Activated naive CD4-positive, alpha-beta T cell treated with Interleukin-2 at 50 U/mL for 16 hours (primary cell): ENCODE measurements at places on chromosomes 11 and 22.

GRCh38 chr11:77101043-77101537 is 1.6 kb upstream of the OMP start:
- DNase-seq = no peak

GRCh38 chr11:130738611-130739010 is 177.7 kb downstream of the SNX19 start:
- no peak for DNase-seq

DNA sequence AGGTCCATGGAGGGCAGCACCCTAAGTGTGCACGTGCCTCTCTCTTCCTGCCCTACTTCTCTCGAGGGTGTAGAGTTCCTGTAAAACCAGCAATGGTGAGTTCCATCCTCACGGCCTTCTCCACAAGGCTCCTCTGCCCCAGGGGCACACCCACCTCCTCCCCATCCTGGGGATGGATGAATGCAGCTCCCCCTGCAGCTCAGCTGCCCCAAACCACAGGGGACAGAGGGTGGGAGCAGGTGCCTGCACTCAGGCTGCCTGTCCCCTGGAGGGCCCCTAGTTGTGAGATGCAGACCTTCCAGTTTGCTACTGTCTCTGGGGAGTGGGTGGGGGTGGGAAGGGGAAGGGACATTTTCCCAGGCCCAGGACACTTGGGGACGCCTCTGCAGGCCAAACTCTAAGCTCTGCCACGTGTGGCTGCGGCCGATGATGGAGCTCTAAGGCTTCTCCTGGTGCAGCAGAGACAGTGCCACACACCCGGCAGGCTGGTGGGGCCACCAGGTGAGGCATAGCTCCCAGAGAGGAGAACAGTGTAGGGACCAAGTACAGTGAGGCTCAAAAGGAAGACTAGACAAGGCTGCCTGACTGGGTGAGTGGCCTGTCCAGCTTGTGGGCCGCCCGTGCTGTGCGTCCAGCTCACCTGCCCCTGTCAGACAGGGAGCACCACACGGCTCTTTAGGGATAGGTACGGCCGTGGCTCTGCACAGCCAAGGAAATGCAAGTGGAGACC is 540.9 kb downstream of the TBC1D22A start:
- no peak for DNase-seq

DNA sequence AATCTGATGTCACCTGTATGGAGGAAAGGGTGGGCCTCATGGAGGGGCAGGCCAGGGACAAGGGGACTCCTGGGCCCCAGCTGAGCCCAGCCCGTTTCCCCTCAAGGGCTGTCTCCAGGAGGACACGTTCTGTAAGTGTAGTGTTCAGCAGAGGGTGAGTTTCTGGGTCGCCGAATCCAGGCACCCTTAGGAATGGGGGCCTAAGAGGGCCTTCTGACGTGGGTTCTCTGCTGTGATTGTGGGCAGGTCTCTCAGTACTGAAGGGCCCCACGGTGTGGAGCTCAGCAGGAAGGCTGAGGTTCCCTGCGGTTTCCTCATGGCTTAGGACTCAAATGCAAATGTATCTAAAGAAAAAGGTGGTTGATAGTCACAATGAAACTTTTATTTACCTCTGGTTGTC is 6.5 kb downstream of the PTDSS2 start:
- peak; percentile 45 for DNase-seq

- DNase-seq = no peak
Observed at GRCh38 chr11:110455718-110456117, 26.0 kb downstream of the FDX1 start.

DNA sequence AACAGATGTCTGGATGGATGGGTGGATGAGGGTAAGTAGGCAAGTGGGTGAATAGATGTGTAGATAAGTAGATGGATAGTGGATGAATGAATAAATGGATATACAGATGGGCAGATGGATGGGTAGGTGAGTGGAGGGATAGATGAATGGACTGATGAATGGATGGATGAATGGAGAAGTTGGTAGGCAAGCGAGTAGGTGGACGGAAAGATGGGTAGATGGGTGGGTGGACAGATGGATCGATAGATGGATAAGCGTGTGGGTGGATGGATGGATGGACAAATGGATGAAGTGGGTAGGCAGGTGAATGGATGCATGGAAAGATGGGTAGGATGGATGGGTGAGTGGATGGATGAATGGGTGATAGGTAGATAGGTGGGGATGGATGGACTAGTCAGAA is 393.2 kb downstream of the SHANK2 start:
- DNase-seq = no peak

GRCh38 chr11:73201888-73202780 is 15.9 kb upstream of the P2RY2 start:
- DNase-seq = no peak

GRCh38 chr11:16926883-16927626 is 87.2 kb downstream of the PLEKHA7 start:
- no peak for DNase-seq

DNA sequence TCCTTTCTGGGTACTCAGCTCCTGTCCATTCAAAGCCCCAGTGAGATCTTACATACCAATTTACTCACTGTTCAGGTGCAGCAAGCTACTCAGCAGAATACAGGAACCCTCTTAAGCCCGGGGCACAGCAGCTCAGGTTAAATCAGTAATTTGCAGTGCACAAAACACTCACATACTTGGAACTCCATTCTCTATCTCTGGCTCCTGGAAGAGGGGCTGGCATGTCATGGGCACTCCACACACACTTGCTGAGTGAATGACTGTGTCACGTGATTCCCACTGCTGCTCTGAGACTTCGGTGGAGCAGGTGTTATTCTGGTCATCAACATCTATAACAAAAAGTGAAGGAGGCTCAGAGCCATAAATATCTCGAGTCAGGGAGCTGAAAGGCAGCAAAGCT is 157.3 kb upstream of the BDNF start:
- DNase-seq = no peak

DNA sequence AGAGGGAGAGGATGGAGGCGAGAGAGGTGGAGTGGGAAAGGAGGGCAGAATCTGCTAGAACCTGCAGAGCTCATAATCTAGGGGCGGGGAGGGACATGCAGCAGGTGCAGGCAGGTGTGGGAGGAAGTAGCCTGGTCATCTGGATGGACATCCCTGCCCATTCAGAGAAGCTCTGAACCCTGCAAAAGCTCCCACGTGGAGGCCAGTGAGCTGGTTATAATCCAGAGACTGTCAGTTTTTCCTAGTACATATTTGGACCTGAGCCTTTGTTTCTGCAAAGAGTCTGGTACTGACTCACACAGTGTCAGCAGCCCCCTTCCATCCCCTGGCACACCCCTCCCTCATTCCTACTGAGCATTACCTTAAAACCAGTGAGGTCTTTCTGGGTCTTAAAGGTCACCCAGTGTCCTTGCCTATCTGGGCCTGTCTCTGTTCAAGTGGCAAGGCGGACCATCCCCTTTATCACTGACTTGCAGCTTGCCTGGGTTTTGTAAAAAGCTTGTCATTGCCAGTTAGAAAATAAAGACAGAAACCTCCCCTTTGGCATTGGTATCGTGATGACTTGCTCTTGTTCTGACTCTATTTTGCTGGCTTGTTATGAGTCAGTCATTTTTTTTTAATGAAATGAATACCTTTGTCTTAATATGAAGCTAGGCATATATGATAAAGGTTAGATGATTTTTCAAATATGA is 26.1 kb downstream of the PTPRJ start:
- peak; percentile 65 for DNase-seq

- DNase-seq = no peak
Observed at GRCh38 chr22:38737302-38738060, 18.3 kb downstream of the SUN2 start.

DNA sequence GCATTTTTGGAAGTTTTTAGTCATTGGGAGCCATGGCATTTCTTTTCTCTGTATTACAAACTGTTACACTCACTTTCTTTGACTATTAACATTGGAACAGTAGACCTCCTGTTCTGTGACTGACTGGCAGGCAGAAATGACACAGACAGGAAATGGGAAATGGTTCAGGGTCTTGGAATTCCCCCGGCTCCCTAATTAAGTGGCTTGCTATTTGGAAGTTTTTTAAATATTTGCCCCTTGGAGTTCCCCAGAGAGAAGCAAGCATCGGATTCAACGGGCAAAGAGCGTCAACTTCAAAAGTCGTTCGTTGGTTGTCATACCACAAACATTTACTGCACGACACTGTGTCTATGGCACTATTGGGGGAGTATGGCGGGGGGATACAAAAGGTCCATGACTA is 1.1 kb upstream of the BIRC2 start:
- DNase-seq = peak; percentile 12

- DNase-seq = no peak
Observed at GRCh38 chr11:74696500-74696899, 34.7 kb downstream of the CHRDL2 start.

DNA sequence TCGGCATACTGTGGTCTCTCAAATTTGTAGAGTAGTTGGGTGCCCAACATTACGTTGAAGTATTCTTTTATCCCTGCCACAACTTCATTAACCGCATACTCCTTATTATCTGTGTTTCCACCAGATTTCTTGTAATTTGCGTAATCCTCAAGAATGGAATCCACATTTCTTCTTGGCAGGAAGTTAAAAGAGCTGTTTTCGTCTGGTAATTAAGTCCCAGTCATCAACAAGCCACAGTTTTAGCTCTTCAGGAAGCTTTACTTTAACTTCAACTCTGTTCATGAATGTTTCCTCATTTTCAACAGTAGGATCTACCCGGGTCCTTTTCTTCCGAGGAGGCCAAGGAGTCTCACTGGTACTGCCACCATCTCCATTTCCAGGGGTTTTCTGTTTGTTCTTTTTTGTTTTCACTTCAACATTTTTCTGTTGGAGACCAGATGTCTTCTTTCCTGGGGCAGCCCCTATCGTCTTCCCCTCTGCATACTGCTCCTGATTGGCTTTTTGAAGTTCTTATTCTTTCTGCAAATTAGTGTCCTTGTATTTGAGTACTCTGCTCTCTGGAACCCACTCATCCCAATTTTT is 30.3 kb downstream of the PDE3B start:
- no peak for DNase-seq

DNA sequence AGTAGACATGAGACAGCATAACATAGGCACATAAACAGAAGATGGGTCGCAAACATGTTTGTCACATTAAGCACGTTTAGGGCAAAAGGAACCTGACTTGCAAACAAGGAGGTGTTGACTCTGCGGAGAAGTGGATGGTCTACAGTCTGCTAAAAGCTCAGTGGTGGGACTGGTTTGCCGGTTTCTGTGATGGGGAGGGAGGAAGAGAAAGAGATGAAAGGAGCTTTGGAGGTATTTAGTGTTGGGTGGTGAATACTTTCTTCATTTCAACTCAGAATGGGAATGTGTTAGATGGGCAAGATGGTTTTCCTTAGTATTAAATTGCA is 191.4 kb upstream of the SORL1-AS1 start:
- DNase-seq = no peak

DNA sequence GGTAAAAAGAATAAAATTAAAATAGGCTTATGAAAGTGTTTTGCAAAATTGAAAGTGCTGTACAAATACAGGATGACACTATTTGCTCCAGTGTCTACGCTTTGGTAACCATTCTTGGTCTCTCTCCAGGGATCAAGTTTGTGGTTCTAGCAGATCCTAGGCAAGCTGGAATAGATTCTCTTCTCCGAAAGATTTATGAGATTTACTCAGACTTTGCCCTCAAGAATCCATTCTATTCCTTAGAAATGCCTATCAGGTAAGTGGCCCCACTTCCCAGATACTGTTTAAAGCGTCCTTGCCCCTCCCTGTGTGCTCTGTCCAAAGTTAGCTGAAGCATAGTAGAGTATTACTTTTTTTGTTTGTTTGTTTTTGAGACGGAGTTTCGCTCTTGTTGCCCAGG is 3.1 kb downstream of the TRAPPC4 start:
- no peak for DNase-seq

GRCh38 chr11:29183301-29183700 is 833.5 kb downstream of the KCNA4 start:
- DNase-seq = no peak

- DNase-seq = no peak
Observed at GRCh38 chr11:64081745-64082442, 46.2 kb downstream of the FLRT1 start.

GRCh38 chr11:8706673-8707432 is 24.3 kb downstream of the RPL27A start:
- DNase-seq = no peak

- DNase-seq = no peak
Observed at GRCh38 chr22:41243361-41243760, 2.6 kb upstream of the CHADL start.
